Activated CD4-positive, alpha-beta T cell treated with anti-CD3 and anti-CD28 coated beads for 1 hour (primary cell): ENCODE measurements at places on chromosomes 2 and 18.

DNA sequence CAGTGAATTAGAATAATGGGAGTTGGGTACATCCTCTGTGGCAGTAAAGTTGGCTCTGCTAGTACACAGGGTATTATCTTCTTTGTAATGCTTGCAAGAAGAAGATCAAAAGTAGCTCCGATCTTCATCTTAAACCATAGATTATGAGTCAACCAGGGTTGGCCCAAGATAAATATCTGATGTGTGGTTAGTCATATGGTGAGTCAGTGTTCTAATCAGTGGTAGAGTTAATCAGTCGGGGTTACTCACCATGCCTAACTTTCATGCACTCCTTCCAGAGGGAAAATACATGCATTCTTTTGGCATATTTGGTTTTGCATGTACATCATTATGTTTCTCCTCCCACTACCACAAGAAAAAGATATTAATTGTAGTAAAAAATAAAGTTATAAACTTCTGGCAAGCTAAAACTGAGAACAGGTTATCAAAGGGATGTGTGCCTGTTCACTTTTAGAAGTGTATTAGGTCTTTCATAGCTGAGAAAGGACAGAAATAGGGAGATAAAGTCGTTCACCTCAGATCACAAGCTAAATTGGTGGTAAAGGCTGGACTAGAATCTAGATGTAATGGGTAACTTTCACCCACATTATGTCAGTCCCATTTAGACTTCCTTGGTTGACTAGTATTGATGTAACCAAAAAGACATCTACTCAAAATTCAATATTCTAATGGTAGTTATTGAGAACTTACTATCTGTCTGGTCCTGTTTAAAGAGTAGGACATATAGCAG, 684.4 kb downstream of the IRS1 start:
- no peak for DNase-seq

- no peak for DNase-seq
Observed at GRCh38 chr2:241074901-241075540, 27.1 kb downstream of the MTERF4 start.

GRCh38 chr2:214465363-214466146, 54.7 kb downstream of the VWC2L start:
- DNase-seq = no peak

GRCh38 chr2:207960090-207960489, 65.2 kb downstream of the PLEKHM3 start:
- no peak for DNase-seq

- DNase-seq = no peak
Observed at GRCh38 chr2:20650393-20650876, 463 bp downstream of the HS1BP3 start.

DNA sequence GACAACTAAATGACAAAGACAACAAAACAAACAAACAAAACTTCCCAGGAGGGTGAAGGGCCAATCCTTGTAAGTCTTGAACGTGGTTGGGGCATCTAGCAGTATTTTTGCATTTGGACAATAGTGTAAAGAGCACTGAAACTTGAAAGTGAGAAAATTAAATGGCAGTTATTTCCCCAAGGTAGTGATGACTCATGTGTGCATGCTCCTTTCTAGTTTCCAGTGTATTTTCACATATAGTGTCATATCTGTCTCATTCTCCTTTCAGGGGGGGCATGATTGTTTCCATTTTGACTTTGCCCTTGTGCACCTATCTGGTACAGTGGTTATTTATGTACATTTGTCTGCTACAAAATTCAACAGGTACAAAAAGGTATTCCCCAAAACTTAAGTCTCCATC, 39.5 kb downstream of the CERS6 start:
- no peak for DNase-seq

DNA sequence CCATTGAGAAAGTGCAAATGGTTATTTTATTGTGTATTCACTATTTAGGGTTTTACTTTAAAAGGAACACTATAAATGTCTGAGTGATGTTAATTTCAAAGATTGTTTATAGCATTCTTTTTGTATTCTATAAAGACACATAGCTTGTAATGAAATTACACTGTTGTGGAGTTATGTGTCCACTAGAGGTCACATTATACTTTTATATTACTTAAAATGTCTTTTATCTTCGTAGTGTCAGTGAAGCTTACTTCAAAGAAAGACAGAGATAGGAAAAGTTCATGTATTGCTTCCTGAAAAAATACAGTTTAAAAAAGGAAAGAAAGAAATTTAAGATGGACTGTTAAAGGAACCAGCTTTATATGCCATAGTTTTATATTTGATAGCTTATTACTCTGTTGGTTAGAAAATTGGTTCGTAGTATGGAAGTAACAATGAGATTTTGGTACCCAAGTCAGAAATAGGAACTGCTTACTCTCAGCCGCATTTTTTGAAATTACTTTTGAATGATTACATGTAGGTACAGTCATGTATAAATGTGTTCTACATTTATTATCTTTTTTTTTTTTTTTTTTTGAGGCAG, 20.5 kb downstream of the APLF start:
- no peak for DNase-seq

GRCh38 chr18:27839141-27839540, 337.8 kb downstream of the CDH2 start:
- no peak for DNase-seq

DNA sequence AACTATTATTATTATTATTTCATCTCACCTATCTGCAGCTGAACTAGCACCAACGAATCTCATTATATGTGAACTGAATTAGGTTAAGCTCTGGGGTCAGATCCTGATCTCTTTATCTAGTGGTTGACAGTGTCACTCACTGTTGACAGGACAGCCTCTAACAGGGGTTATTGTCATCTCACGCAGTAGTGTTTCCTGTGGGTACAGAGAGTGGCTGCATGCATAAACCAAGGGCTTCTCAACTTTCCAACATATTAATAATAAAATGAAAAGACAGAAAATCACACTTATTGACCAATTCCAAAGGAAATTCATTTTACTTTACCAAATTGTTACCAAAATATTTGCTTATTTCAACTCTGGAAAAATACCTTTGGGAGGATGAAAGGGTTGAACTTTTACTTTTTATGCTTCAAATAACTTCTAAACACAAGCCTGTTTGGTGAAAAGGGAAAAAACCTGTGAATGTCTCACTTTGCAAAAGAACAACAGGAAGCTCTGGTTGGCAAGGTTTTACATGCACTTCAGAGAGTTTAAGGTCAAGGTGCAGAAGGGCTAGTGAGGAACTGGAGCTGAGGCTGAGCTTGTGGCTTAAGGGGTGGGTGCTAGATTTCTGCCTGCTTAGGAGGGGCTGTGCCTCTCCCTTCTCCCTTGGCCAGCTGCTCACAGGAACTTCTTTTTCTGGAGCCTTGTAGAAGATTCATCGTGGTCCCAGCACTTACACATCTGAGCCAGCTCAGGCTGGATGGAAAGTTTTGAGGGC, 72.6 kb downstream of the CTAGE1 start:
- no peak for DNase-seq

- DNase-seq = no peak
Observed at GRCh38 chr2:61670591-61671501, 132.7 kb upstream of the XPO1 start.
